ENCODE measurements at places on chromosomes 11 and 22. TPM values are rescaled to one million over a fixed set of nuclear protein-coding genes. Genes with fewer than 3 reads are reported as not detected.

DNA sequence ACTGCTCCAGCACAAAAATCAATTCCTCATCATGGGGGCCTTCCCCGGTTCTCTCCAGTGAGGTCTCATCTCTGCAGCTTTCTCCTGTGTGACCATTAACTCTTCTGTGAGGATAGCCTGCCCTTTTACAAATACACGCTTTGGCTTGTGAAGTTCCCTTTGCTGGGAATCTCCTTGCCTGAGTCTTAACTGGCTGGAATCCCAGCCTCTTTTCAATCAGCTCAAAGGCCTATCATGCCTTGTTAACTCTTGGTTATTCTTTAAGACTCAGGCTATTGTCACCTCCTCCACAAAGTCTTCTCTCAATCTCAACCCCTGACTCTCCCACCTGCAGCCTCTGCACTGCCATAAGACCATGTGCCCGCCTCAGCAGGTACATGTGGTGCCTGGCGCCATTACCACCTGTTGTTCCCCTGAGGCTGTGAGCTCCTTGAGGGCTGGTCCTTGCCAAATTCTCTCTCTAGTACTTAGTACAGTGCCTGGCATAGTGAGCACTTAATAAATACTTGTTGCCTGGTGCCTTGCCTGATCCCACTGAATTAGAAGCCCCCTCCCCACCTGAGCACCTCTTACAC, 128.2 kb downstream of the ST3GAL4 start:
- no peak for DNase-seq

DNA sequence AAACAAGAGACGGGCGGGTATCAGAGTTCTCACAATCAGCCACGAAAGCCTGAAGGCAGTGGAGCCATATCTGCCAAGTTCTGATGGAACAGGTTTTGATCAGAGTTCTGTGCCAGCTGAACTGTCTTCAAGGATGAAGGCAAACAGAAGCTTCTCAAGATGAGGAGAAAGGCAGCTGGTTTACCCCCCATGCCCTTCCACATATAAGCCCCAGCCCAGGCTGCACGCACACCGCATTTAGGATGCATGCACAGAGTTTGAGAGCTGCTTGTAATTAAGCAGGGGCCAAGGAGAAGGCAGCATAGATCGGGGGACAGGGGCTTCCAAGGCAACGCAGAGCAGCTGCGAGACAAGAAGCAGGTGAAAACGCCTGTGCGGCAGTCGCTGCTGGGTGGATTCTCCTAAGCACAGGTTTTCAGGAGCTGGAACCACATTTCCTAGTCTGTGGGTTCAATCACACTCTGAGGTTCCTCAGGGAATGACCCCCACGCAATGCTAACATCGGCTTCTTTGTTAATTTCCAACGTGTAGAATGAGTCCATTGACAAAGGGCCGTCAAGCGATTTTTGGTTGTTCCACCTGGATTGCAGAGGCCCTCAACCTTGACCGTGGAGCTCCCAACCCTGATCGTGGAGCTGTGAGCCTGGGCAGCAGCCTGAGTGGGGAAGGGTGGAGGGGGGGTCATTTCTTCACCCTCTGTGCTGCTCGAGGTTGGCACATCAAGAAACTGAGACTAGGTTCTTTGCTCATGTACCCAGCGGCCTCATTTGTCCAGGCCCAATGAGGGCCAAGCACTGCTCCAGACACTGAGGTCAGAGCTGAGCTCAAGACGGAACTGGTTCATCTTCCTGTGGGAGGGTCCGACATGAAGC, 81.7 kb upstream of the SHISAL1 start:
- DNase-seq, result no peak

- DNase-seq, result no peak
Observed at GRCh38 chr11:126393143-126393542, 37.7 kb downstream of the ST3GAL4 start.

DNA sequence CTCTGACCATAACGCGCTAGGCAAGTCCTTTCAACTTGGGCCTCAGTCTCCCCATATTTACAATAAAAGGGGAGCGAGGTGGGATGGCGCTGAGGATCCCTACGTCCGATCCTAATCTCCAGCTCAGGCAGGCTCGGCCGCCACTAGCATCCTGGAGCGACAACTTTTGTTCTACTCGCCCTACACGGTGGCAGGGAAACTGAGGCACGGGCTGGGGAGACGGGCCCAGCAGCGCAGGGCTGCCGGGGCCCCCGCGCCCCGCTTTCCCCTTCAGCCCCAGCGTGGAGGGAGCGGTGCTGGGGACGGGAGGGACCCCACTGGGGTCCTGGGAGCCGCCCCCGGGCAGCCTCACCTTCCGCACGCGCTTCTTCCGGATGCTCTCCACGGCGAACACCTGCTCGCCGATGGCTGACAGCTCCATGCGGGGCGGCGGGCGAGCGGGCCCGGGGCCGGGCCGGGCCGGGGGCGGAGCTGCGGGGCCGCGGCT, 413 bp downstream of the CBX7 start:
- no peak for DNase-seq

- DNase-seq, result no peak
Observed at GRCh38 chr11:111559800-111560464, 19.4 kb downstream of the LAYN start.

OR56A1 gene
- 0.97 TPM for total RNA-seq

MMP12 gene
- total RNA-seq, result not detected

DNA sequence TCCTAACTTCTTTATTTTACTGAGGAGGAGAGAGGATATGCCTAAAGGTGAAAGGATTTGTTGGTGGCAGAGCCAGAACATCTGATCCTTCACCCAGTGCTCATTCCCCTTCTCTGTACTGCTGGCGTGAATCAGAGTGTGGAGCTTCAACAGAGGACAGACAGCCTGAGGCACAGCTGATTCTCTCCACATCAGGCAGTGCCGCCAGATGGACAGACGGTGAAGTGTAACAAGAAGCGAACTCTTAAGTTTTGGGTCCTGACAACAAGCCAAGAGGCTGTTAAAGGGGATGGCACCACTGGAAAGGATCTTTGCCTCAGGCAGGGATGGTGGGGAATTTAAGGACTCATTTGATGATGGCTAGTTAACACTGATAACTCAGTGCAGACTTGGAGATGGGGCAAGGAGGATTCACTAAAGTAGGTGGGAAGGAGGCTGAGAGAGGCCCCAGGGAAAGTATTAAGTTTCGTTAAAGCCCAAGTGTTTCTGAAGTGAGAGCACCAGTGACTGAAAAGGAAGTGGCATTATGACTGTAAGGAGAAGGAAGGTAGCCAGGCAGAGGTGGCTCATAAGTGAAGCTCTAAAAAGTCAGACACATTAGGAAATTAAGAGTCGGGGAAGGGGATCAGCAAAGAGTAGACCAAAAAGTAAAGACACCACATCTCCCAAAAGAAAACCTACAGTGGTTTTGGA, 81.3 kb downstream of the CLPB start:
- peak; percentile 61 for DNase-seq

DNA sequence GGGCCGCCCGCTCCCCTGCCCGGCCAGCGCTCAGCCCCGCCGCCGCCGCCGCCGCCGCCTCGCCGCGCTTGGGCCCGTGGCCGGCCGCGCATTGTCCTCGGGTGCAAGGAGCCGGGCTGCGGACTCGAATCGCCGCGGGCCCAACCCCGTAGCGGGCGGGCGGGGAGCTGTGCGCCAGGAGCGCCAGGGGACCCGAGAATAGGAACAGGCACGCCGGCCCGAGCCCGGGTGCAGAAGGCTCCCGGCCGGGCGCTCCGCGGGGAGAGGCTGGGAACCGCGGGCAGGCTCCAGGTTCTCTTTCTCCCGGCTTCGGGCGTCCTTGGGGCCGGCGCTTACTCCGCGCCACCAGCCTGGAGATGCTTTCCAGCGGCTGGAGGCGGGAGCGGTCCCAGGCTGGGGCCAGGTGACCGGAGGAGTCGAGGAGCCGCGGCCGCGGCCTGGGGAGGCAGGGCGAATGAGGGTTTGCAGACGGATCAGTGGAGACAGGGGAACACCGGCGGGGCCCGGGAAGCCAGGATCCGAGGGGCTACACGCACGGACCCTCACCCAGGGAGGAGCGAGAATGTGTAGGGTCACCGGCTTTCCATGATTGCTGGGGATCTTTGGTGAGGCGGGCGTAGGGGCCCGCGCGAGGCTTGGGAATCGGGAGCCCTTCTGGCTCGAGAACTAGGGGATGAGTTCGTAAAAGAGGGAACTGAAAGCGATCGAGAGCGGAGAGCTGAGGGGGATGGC, 726 bp downstream of the PKNOX2 start:
- DNase-seq, result peak; percentile 54

GRCh38 chr11:90284171-90284570, 61.3 kb upstream of the CHORDC1 start:
- DNase-seq, result no peak

- DNase-seq, result peak; percentile 23
Observed at GRCh38 chr11:111336582-111337256, 38.4 kb downstream of the POU2AF3 start.

DNA sequence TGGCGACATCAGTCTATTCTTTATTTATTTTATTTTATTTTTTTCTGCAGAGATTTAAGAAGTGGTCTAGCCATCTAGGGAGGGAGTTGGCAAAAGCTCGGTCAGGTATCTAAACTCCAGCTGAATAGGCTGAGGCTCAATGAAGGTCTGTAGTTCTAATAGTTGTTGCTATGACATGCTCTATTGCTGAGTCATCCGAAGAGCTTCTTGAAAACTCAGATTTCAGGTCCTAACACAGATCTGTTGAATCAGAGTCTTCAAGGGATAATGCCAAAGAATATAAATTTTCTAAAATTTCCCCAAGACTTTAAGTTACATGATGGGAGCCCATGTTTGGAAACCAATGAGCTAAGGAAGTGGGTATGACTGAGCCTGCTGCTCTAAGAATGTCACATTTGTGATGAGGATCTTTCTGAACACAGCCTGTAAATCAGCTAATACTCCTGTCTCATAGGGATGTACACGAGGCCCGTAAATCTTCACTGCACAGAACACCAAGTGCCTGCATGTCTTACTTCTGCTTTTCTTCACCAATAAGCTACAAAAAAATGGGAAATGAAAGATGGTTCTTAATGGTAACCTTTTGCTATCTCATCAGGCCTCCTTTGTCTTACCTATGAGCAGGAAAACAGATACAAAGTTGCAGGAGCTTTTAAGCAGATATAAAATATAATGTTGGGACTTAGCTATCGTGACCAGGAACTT, 901.4 kb upstream of the API5 start:
- no peak for DNase-seq

PNPLA5 gene
- 6.8 TPM for total RNA-seq

GRCh38 chr11:132062031-132062430, 691.6 kb downstream of the NTM start:
- DNase-seq, result no peak

PAMR1 gene
- 2.5 TPM for total RNA-seq

GRCh38 chr11:66881451-66881835, 24.6 kb downstream of the LRFN4 start:
- no peak for DNase-seq
